Cardiac muscle cell (in vitro differentiated cells and primary cell): ENCODE measurements at places on chromosomes 12 and 14.
A peak's percentile ranks its signal among the peaks of the same experiment; 100 is the strongest.

- peak; percentile 39 for DNase-seq
Measured at GRCh38 chr12:76311796-76312195, 36.4 kb downstream of the BBS10 start.

- DNase-seq, result peak; percentile 37
Measured at GRCh38 chr12:67721248-67721647, 72.7 kb downstream of the DYRK2 start.

GRCh38 chr12:103677341-103677740 lies 90.3 kb downstream of the STAB2 start:
- DNase-seq, result no peak

- DNase-seq, result no peak
Measured at GRCh38 chr12:24256684-24257083, 307.2 kb upstream of the SOX5 start.

DNA sequence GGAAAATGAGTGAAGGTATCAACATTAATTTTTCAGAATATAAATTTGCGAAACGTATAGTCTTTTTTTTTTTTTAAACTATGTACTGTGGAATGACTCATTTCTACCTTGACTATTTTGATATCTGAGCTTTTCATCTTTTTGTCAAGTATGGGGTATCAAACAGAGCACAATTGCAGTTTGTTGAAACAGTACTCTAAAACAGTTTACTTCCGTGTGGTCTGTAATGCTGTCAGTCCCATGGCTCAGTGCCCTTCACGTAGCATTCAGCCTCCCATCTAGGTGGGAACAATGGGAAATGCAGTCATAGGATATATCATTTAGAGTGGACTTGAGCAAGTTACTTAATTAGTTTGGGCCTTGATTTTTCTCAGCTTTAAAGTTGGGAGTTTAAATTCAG lies 139.5 kb downstream of the ERC1 start:
- no peak for DNase-seq

GRCh38 chr12:24447678-24448077 lies 498.2 kb upstream of the SOX5 start:
- no peak for DNase-seq

DNA sequence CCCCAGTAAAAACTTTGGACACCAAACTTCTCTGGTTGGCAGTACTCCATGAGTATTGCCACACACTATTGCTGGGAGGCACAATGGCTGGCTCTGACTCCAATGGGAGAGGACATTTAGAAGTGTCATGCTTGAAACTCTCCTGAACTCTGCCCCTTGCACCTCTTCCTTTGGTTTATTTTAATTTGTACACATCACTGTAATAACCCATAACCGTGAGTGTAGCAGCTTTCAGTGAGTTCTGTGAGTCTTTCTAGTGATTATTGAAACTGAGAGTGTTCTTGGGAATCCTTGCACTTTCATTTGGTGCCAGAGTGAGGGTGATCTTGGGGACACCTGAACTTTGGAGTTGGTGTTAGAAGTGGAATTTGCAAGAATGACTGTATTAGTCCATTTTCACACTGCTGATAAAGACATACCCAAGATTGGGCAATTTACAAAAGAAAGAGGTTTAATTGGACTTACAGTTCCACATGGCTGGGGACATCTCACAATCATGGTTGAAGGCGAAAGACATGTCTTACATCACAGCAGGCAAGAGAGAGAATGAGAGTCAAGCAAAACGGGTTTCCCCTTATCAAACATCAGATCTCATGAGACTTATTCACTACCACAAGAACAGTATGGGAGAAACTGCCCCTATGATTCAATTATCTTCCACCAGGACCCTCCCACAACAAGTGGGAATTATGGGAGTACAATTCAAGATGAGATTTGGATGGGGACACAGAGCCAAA lies 41.3 kb upstream of the CEP83 start:
- no peak for DNase-seq
